ENCODE measurements at places on chromosomes 12 and 14.

GRCh38 chr12:66163289-66163688 lies 6.5 kb downstream of the TMBIM4 start:
- DNase-seq, result no peak

DNA sequence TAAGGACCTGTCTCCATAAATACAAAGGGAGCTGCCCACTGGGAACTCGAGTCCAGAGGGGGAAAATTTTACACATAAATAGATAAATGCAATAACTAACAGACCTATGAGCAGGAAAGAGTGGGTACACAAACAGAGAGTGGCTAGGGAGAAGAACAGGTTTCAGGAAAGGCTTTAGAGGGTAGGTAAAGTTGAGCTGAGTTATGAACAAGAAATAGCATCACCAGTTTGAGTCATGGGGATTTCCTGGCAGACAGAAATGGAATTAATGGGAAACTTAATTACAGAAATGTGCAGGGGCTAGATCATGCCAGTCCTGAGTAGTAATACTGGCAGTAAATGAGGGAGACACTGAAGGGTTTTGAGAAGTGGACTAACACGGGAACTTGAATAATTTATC lies 58.0 kb upstream of the CCDC175 start:
- no peak for DNase-seq

GRCh38 chr12:17342381-17342961 lies 736.5 kb upstream of the LMO3 start:
- no peak for DNase-seq

- no peak for DNase-seq
These were observed 71.0 kb upstream of the NELL2 start for GRCh38 chr12:44947163-44947562.

- no peak for DNase-seq
These were observed 134.3 kb downstream of the MED13L start for GRCh38 chr12:116142936-116143898.

DNA sequence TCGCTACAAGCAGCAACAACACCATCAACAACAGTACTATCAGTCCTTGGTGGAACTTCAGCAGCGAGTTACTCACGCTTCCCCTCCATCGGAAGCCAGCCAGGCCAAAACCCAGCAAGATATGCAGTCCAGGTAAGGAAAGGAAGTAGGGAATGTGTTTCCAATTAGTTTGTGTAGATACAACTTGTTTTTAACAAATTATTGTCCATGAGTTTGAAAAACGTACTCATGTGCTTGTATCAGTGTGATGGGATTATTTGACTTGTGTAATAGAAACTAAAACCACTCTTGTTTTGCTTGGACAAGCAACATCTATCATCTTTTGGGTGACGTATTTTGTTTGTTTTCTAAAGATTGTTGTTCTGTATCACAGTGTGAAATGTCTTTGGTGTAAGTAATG lies 137.9 kb downstream of the NAV3 start:
- no peak for DNase-seq

GRCh38 chr14:85534458-85535293 lies 4.7 kb downstream of the FLRT2 start:
- DNase-seq, result no peak

DNA sequence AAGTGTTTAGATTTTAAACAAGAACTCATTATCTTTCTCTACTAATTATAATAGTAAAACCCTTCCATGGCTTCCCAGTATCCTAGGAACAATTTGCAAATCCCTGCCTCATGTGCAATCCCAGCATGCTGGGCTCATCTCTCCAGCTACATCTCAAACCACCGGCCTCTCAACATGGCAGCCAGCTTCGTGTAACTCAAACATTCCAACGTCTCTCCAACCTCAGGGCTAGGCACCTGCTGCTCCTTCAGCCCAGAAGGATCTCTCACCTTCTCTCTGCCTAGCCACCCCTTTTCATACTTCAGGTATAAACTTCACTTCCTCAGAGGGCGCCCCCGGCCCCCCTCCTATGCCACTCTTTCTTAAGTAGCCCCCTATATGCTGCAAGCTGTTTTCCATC lies 7.2 kb downstream of the SART3 start:
- no peak for DNase-seq

DNA sequence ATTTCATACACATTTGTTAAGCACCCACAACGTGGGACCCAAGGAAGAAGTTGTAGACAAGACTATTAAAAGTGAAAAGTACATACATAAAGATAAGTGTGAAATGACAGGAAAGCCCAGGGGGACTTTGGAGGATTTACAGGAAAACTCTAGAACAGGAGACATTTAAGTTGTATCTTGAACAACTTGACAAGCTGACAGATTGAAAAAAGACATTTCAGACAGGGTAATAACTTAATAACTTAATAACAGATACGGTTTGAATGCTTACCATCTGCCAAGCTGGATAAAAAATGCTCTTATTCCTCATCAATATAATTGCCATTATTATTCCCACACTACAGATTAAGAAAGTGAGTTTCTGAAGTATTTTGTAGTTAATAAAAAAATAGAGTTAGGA lies 229.7 kb upstream of the SYT10 start:
- DNase-seq, result no peak

- no peak for DNase-seq
These were observed 1144.8 kb downstream of the AACS start for GRCh38 chr12:126210026-126210425.

DNA sequence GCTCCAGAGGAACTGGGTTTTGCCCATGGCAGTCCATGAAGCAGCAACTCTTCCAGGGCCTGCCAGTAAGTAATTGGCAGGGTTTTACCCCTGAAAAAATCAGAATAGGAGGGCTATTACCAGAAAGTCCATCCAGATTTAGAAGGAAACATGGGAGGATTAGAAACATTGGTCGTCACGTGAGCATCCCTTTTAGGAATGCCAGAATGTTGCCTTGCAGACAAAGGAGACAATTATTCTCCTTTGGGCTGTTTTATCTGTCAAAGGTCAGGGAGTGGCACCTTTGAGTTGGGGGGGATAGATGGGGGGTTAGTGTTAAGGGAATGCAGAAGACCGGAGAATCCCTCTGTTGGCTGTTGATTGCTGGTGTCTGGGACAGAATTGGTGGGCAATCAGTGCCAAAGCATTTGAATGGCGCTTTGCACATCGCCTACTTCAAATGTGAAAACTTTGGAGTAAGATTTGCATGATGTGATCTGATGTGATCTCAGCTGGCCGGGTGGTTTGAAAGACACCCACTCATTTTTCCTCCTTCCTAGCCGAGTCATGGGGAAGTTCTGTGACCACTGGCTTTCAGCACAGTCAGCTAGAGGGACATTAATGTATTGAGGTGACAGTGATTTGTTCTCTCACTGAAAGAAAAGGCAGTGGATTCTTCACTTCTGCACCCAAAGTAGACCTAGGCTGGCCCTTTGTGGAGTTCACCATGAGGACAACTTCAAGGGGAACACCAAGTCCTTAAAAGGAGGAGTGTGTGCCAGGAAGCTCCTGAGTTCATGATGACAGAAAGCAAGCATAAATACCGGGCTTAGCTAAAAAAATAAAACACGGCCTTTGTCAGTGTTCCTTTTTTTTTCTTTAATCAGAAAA lies 31.4 kb downstream of the FLVCR2 start:
- no peak for DNase-seq
